ENCODE measurements at places on chromosomes 5 and 9.

- no peak for DNase-seq
Measured at GRCh38 chr9:27581826-27582225, 8.5 kb upstream of the C9orf72 start.

DNA sequence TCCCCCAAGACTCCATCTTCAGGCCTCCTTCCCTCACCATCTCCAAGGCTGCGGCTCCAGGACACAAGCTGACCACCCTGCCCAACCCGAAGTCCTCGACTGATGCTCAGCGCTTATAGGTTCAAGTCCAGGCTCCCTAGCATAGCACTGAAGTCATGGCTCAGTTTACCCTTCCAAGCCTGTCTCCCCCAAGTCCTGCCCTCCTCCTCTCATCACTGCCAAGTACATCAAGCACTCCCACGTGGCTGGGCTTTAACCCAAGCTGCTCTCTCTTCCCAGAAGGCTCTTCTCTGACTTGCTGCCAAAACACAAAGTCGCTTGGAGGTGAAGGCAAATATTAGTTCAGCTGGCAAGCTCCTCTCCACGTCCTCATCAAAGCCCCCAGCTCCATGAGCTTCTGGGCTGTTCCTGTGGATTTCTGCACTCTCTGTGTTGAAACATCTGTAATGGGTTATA lies 22.1 kb upstream of the MARCHF6 start:
- no peak for DNase-seq

- no peak for DNase-seq
Measured at GRCh38 chr9:88783711-88784083, 207.6 kb upstream of the S1PR3 start.

GRCh38 chr5:72301557-72301956 lies 18.5 kb downstream of the MRPS27 start:
- DNase-seq, result no peak

GRCh38 chr5:176734756-176735342 lies 75.5 kb upstream of the UNC5A start:
- DNase-seq, result no peak

- DNase-seq, result no peak
Measured at GRCh38 chr5:91214571-91214970, 168.5 kb downstream of the ARRDC3 start.

GRCh38 chr5:172586125-172587060 lies 54.7 kb upstream of the NEURL1B start:
- no peak for DNase-seq

DNA sequence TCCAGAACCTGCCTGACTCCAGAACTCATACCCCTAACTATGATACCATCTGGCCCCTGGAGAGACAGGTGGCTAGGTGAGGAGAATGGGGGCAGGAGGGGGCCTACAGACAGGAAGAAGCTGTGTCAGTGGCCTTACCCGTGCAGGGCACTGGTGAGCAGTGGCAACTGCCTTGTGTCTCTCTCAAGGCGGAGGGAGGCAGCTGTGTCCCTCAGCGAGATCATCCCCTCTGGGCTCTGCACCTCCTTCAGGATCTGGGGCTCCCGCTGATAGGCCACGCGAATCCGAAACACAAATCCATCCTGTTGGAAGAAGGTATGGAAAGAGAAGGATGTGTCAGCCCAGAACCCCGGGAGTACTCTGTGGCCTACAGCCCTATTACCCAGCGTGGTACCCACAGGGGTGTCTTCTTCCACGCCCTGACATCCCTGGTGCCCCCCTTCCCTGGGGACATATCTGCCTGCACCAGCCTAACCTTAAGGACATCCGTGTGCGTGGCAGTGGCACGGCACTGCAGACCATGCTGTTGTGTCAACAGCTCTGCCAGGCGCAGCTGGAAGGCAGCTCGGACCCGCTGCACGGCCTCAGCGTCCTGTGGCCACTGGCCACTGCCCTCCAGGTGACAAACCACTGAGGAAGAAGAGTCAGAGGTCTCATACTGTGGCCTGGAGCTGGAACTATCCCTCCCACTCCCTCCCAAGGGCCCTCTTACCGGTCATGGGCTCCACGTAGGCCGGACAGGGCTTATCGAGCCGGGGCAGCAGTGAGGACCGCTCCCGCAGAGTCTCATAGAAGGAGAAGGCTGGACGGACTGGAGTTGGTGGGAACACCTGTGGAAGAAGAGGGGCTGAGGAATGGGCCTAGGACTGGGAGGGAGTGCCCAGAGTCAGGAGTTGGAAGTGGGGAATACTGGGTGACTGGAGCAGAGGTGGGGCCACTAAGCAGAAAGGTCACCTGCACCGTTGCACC lies 7.8 kb downstream of the NOL6 start:
- DNase-seq, result no peak

GRCh38 chr9:89829346-89829745 lies 224.5 kb downstream of the GADD45G start:
- no peak for DNase-seq

- DNase-seq, result no peak
Measured at GRCh38 chr5:111348661-111349329, 124.6 kb downstream of the CAMK4 start.

GRCh38 chr9:109471475-109472393 lies 26.4 kb downstream of the PTPN3 start:
- DNase-seq, result no peak

GRCh38 chr9:107018861-107019545 lies 156.0 kb downstream of the ZNF462 start:
- DNase-seq, result no peak
